ENCODE measurements at places on chromosomes 7 and 10. TPM values are rescaled to one million over a fixed set of nuclear protein-coding genes. Genes with fewer than 3 reads are reported as not detected.

The CALHM1 gene
- total RNA-seq, result not detected

The SFTPA2 gene
- not detected for total RNA-seq

The NEUROD6 gene
- total RNA-seq, result not detected

The HMX2 gene
- 1.7 TPM for total RNA-seq

The EBF3 gene
- 0.79 TPM for total RNA-seq

- H3K36me3 ChIP-seq, result peaks cover 1% of the 10 kb centered on the region
- no peaks in the 10 kb centered on the region for H3K4me1 ChIP-seq
- no peak overlapping the region for H3K4me3 ChIP-seq
- peak overlapping the region; percentile 59 for H3K27ac ChIP-seq
- DNase-seq, result no peak
Observed at GRCh38 chr7:73707045-73707631, 12.3 kb downstream of the STX1A start.

- H3K27ac ChIP-seq, result no peak overlapping the region
- DNase-seq, result no peak
- no peak overlapping the region for H3K4me3 ChIP-seq
- no peaks in the 10 kb centered on the region for H3K36me3 ChIP-seq
- H3K27me3 ChIP-seq, result no peaks in the 10 kb centered on the region
- H3K4me1 ChIP-seq, result no peaks in the 10 kb centered on the region
Observed at GRCh38 chr7:135385209-135385608, 124.7 kb downstream of the CNOT4 start.

- no peak overlapping the region for H3K4me3 ChIP-seq
- no peaks in the 10 kb centered on the region for H3K36me3 ChIP-seq
- H3K27ac ChIP-seq, result peak overlapping the region; percentile 84
- H3K4me1 ChIP-seq, result peaks cover 27% of the 10 kb centered on the region
- DNase-seq, result peak; percentile 87
Observed at GRCh38 chr10:4663162-4663992, 162.6 kb upstream of the AKR1E2 start.

- peak; percentile 81 for DNase-seq
- peak within 1 kb of the TSS; percentile 97 for H3K4me3 ChIP-seq
- peak within 1 kb of the TSS; percentile 64 for H3K27ac ChIP-seq
- H3K36me3 ChIP-seq, result no peaks in the 10 kb centered on the region
- peaks cover 36% of the 10 kb centered on the region for H3K4me1 ChIP-seq
Observed at GRCh38 chr10:3067118-3067858, at the start of gene PFKP. Gene PFKP (plus strand): TSS chr10:3067548. CDS start chr10:3067596, 48 bp downstream.

DNA sequence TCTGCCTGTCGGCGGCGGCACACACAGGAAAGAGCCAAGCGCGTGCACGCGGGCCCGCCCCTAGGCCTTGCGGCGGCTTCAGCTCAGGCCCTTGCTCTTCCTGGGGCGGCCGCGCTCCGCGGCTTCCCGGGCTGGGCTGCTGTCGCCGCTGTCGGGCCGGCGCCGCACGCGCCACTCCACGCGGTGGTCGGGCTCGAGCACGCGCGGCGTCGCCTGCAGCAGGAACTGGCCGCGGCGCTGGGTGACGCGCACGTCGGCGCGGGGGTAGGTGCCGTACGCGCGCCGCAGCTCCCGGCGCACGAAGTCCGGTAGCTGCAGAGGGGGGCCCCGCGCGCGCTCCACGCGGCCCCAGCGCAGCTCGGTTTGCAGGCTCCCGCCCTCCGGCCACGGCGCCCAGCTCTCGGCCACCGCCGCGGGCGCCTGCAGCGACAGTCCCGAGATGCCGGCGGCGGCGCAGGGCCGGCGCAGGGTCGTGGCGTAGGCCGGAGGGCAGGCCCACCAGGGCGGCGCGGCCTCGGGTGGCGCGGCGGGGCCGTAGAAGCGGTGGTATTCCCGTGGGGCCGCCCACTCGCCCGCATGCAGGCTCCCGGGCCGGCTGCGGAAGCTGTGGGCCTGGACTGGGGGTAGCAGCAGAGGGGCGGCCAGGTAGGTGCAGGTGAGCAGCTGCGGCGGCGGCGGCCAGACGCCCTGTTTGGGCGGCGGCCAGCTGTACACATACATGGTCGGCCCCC, 804 bp downstream of the C10orf95 start:
- DNase-seq, result peak; percentile 89
- H3K36me3 ChIP-seq, result 0 out of 2 replicates have a peak, but pooled peaks cover 1% of the 10 kb centered on the region
- peaks cover 41% of the 10 kb centered on the region for H3K4me1 ChIP-seq
- peak overlapping the region; percentile 84 for H3K4me3 ChIP-seq

DNA sequence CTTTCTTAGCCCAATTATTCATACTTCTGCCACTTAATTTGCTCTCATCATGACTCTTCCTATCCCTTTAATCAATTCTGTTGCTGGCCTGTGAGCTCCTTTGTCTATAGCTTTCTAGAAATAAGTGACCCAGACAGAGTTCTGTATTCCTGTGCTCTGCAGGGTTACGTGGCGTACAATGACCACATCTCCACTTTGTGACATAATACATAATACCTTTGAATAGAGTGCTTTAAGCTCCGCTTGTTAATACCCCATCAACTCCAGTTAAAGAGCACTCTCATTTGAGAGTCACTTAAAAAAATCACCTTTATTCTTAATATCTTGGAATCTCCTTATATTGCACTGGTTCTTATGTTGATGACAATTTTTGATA, 619.0 kb downstream of the PARD3 start:
- no peak for DNase-seq
- 0 out of 2 replicates have a peak, but pooled peaks cover 1% of the 10 kb centered on the region for H3K36me3 ChIP-seq
- H3K27me3 ChIP-seq, result no peaks in the 10 kb centered on the region
- H3K4me1 ChIP-seq, result no peaks in the 10 kb centered on the region
- H3K4me3 ChIP-seq, result no peak overlapping the region
- no peak overlapping the region for H3K27ac ChIP-seq

- no peak for DNase-seq
- no peaks in the 10 kb centered on the region for H3K27me3 ChIP-seq
- no peaks in the 10 kb centered on the region for H3K36me3 ChIP-seq
- no peak overlapping the region for H3K4me3 ChIP-seq
Observed at GRCh38 chr10:121240011-121240410, 358.2 kb downstream of the FGFR2 start.

GRCh38 chr7:2128601-2129322, 104.0 kb downstream of the MAD1L1 start:
- no peak for DNase-seq
- H3K36me3 ChIP-seq, result no peaks in the 10 kb centered on the region
- no peaks in the 10 kb centered on the region for H3K4me1 ChIP-seq
- H3K27ac ChIP-seq, result peak overlapping the region; percentile 40
- no peaks in the 10 kb centered on the region for H3K27me3 ChIP-seq

DNA sequence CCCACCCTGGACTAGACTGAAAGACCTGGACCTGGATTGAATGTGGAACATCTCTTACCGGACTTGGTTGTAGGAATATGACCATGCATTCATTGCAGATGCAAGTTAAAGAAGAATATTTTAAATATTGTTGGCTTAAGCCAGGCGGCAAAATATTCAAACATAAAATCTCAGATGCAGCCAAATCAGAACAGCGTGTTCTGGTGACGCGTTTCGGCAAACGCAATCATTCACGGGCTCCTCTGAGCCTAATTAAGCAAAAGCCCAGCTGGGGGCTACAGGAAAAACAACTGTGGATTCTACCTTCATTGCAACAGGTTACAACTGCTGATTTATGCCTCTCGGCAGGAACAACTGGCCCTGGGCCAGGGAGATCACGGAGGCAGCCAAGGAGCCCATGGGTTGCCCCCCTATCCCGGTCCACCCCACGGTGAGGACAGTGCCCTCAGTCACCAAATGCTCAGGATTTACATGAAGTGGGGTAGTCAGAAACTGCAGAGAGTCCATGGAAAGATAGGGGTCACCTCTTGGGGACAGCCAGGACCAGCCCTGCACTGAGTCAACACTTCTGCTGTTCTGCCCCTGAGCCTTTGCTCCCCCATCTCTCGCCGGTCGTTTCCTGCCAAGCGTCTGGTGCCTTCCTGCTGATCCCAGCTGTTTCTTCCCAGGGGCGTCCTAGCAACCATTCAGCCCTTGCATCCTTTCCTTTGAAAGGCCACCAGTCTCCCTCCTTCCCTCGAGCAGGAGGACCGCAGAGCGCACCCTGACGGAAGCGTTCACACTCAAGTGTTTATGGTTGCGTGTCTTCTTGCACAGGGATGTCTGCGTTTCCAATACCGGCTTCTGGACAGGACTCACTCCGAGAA, 64.4 kb upstream of the SFMBT2 start:
- no peak overlapping the region for H3K4me3 ChIP-seq
- no peaks in the 10 kb centered on the region for H3K36me3 ChIP-seq
- H3K27me3 ChIP-seq, result peaks cover 1% of the 10 kb centered on the region
- no peak overlapping the region for H3K27ac ChIP-seq

DNA sequence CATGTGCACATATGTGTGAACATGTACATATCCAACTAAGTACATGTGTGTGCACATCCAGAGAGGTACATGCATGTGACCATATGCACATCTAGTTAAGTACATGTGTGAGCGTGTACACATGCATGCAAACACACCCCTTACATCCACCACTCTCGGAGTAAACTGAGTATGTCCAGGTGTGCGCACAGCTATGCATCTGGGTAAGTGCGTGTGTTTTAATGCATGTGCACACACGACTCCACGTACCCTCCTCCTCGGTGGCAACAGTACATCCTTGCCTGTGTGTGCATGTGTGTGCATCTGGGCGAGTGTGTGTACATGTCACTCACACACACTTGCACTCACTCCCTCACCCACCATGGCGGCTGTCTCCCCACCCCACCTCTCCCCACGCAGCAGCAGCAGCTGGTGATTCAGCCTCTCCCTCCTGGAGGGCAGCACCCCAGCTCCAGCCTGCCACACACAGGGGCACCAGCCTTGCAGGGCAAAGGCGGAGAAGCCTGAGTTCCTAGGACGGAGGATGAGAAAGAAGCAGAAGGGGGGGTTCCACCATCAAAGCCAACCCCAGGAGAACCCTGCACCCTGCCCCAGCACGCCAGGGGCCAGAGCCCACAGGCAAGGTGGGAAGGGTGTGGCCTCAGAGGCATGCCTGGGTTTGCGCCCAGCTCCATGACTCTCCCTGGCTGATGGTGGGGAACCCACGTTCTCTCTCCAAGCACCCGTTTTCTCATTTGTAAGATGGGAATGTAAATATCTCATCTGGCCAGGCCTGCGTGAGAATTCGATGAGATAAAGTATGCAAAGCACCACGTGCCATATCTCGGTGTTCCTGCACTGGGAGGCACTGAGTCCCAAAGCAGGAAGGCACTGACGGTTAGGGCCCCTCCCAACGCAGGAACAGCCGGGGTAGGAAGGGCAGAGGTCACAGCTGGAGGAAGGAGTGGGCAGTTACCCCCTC, 27.7 kb upstream of the DNAAF5 start:
- H3K4me1 ChIP-seq, result no peaks in the 10 kb centered on the region
- H3K27me3 ChIP-seq, result no peaks in the 10 kb centered on the region

DNA sequence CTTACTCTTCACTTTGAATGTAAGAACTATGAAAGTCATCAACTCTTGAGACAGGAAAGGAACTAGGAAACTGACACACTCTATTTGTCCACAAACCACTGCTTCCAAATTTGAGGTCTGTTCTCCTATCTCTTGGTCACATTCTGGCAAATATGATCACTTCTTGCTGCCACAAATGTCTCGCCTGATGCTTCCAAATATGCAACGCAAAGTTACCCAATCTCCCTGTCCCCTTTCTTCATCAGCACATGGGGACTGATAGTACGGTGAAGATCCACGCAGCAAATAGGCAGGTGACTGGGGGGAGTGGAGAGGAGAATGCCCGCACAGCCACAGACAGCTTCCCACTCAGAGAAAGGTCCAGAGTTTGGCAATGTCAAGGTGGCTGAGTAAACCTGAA, 92.6 kb upstream of the TCF7L2 start:
- H3K36me3 ChIP-seq, result no peaks in the 10 kb centered on the region
- no peaks in the 10 kb centered on the region for H3K27me3 ChIP-seq
- H3K4me3 ChIP-seq, result no peak overlapping the region
- peaks cover 13% of the 10 kb centered on the region for H3K4me1 ChIP-seq

- no peak overlapping the region for H3K4me3 ChIP-seq
- H3K4me1 ChIP-seq, result peaks cover 8% of the 10 kb centered on the region
- H3K27me3 ChIP-seq, result no peaks in the 10 kb centered on the region
- no peak overlapping the region for H3K27ac ChIP-seq
- no peak for DNase-seq
- no peaks in the 10 kb centered on the region for H3K36me3 ChIP-seq
Observed at GRCh38 chr7:101094791-101095375, 9.6 kb downstream of the TRIM56 start.
